ENCODE measurements at places on chromosomes 2 and 18.
A peak's percentile ranks its signal among the peaks of the same experiment; 100 is the strongest.

DNA sequence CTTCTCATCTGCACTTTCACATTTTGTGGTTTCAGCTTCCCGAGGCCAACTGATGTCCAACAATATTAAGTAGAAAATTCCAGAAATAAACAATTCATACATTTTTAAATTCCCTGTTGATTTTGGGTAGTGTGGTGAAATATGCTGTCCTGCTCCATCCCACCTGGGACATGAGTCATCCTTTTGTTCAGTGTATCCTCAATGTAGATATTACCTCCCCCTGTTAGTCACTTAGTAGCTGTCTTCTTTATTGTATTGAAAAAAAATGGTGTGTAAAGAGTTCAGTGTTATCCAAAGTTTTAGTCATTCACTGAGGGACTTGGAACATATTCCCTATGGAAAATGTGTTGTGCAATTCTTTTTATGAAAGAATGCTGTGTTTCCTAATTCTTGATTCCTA lies 348.1 kb downstream of the SOCS6 start:
- no peak for DNase-seq

DNA sequence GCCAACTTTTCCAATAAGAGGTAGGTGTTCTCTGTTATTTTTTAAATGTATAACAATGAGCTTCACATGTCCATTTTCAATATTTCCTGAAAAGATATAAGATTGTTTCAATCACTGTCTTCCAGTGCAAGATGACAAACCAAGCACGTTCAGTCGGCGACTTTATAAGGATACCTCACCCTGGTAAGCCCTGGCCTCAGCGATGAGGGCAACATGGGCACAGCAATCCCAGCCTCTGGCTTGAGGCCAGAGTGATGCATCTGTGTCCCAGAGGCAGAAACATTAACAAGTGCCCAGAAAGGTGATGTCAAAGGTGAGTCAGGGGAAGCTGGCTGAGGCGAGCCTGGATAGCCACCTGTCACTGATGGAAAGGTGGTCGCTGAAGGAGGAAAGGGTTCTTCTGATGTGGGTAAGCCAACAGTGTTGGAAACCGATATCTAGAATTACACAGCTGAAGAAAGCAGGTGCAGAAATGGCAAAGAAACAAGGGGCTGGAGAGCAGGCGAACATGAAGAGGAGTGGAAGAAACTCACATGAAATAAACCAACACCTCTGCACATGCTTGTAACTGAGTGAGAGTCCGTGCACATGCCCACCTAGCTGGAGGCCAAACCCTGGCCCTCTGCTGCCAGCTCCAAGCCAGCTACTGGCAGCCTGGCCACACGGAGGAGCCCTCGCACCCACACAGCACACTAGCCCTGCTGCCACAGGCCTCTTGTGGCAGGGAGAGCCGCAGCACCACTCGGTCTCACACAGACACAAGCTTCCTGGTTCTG lies 65.5 kb downstream of the FBXO15 start:
- DNase-seq, result peak; percentile 51

DNA sequence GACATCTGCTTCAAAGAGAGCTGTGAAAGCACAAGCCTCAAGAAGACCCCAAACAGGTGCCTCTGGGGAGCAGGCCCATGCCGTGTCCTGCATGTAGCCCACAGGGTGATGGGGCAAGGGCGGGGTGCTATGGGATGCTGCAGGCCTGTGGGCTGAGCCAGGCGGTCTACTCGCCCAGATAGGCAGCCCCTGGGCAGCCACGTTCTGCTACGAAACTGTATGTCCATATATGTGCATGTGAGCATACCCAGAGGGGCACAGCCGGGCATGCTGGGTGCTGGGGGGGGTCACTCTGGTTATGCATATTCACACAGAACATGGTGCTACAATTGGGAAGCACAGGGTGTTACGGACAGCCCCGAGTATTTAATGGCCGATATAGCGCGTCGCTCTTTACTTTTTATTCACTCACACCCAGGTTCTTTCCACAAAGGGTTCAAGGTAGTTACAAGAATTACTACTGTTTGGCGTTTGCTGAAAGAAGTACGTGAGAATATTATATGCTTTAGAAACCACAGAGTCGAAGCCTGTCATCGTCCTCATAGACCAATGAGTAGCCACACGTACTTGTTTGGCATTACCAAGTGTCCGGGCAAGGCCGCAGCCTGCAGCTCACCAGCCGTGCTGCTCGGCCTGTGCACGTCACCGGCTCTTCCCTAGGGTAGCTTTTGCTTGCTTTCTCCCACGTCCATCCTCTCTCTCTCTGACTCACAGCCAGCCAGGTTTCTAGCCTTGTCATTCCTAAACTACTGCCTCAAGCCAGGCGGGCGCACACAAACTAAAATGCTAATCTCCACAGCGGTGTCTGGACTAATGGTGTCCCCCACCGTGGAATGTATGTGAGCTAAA lies 14.4 kb downstream of the MTERF4 start:
- no peak for DNase-seq

DNA sequence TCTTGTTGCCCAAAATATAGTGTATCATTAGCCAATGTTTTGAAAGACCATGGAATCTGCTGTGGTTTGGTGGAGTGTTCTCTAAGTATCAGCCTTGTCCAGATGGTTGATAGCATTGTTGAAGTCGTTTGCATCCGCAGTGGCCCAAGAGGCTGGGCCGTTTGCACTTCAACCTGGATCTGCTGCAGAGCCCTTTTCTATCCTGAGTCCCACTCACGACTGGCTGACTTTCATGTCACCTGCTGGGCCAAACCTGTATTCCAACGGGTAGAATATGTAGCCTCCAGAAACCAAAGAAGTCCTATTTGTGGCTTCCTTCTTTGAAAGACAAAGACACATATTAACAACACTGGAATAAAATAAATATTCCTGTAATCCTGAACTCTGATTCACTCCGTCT lies 1154.1 kb downstream of the RPIA start:
- DNase-seq, result no peak

DNA sequence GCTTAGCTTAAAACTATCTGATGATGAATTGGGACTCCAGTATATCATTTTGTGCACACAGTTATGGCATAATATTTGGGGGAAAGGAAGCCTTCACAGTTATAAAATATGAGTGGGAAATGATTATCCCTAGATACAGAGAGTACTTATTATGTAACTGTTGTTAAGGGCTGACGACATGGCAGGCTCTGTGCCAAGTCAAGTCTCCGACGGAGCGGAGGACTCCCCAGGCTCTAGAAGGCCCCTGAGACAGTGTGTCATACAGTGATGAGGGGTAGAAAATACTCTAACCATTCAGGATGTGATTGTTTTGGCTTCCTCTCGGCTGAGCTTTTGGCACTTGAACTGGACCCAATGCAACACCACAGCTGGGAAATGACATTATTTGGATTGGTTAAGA lies 211.8 kb downstream of the SLC8A1 start:
- no peak for DNase-seq

- no peak for DNase-seq
Observed at GRCh38 chr2:55805686-55806085, 112.0 kb upstream of the PNPT1 start.

GRCh38 chr2:41521211-41521610 lies 526.6 kb upstream of the PKDCC start:
- DNase-seq, result no peak

GRCh38 chr18:21575656-21576055 lies 24.8 kb downstream of the ESCO1 start:
- no peak for DNase-seq

GRCh38 chr2:195651046-195651445 lies 6.0 kb upstream of the SLC39A10 start:
- no peak for DNase-seq

DNA sequence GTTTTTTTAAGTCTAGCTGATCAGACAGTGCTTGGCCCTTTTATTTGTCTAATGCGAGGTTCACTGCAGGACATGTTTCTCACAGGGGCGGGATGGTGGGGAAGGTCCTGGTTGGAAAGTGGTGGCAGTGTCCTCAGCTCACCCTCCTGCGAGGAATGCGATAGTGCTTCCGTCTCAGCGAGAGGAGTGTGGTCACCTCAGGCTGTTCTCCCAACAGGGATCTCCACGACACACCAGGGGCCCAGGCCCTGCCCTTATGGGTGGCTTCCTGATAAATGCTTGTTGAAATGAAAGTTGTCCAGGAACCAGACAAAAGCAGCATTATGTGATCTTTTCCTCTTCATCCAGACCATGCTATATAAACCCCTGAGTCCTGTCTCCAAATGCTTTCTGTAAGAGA lies 70.1 kb downstream of the BOLA3 start:
- no peak for DNase-seq

- no peak for DNase-seq
Observed at GRCh38 chr2:38584881-38585280, 17.8 kb downstream of the HNRNPLL start.

GRCh38 chr2:60505240-60505879 lies 48.1 kb downstream of the BCL11A start:
- no peak for DNase-seq

DNA sequence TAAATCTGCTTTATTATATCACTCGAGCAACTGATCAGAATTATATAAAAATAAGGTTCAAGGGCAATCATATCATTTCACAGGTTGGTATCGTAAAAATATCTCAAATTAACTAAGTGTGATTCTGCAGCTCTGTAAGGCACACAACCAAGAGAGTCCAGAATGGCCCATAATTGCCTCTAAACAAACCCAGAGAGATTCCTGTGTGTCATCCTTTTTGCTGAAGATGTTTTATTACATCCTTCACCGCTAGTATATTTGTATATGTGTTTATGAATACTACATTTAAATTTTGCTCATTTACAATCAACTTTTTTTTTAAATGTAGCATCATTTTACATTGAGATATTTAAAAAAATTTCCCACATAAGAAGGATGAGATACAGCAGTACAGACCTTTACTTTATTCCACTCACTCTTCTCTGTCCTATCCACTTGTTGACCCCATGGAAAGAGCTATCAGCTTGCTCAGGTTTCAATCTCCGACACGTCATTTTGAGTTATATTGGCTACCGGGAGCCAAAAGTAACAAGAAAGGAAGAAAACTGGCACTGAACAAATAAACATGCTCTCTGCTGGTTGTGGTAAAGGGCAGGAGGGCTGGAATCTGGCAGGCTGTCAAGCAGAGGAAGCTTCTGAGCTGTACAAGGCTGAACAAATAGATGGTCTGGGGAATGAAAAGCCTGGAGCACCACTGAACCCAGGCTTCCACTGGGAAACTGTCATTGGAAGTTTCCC lies 23.1 kb downstream of the PLA2R1 start:
- DNase-seq, result no peak

DNA sequence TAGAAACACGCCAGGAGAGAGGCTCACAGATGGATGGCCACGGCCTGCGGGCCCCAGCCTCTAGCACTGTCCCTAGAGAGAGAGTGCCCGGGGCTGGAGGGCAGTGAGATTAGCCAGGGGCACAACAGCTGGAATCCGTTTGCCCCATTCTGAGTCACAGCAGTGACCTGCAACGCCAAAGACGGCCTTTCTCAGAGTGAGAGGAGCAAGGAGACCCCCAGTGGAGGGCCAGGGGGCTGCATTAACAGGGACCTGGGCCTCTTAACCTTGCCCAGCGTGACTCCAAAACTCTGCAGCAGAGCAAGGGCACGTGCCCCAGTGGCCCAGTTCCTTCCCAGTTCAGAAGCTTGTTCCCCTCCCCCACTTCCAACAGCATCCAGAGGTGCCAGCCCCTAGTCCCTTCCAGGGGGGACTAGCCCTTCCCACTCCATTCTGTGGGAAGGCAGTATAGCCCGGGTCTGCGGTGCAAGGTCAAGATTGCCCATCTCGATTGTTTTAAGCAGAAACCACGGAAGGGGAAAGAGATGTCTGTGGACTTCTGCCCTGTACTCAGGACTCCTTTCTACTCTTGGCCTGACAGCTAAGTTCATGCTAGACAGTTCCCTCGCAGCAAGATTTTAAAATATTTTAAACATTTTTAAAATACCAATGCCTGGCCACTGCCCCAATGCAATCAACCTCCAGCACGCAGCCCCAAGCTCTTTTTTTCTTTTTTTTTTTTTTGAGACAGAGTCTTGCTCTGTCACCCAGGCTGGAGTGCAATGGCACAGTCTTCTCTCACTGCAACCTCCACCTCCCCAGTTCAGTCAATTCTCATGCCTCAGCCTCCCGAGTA lies 50.9 kb upstream of the BIN1 start:
- DNase-seq, result no peak

DNA sequence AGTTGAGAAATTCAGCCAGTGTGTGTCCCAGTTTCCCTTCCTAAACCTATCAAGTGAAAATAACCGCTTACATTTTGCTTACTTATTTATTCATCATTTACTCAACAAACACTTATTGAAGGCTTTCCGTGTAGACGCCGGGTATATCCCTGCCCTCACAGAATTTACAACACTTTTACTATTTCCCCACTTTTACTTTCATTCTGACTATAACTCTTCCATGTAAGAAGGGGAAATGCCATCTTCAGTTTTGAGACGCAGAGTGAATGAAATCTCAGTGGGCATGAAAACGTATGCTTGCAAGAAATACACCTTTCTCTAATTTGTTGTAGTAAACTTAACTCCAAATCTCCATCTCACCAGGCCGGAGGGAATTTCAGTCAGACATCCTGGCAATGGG lies 251.0 kb upstream of the CHAC2 start:
- DNase-seq, result no peak

GRCh38 chr2:25539136-25539535 lies 134.2 kb downstream of the DTNB start:
- no peak for DNase-seq

- DNase-seq, result no peak
Observed at GRCh38 chr2:54207666-54208195, 48.3 kb downstream of the TSPYL6 start.

DNA sequence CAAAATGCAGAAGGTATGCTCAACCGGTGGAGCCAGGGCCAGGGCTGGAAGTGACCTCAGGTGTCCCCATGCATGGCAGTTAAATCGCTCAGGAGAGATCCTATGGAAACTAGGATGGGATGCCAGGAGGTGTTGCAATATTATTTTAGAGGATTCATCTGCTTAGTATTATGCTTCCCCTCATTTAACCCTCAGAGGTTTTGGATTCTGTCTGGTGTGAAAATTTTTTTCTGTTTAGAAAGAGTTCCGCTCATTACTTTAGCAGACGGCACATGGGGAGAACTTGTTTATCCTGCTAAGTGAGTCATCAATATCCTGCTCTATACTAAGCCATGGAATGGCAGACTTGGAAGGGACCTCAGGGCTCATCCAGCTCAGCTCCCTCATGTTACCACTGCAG lies 42.5 kb downstream of the TRIB2 start:
- no peak for DNase-seq

- DNase-seq, result no peak
Observed at GRCh38 chr2:237863102-237863511, 3.7 kb downstream of the RAMP1 start.

DNA sequence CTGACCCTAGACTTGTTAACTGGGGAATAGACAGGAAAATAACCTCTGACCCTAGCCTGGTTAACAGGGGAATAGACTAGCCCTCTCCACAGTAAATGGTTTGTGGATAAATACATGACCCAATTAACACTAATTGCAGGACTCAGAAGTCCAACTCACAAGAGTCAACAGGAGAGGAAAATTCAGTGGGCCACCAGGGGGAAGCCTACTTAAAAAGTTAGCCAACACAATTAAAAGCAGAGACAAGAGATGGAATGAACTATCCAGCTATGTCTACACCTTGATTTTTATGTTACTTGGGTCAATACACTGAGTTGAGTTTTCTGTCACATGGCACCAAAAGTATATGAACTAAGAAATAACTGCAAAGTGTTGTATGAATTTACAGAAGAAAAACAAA lies 158.8 kb upstream of the SLC39A10 start:
- DNase-seq, result peak; percentile 50

- no peak for DNase-seq
Observed at GRCh38 chr2:24929230-24929629, 9.2 kb upstream of the ADCY3 start.

- peak; percentile 84 for DNase-seq
Observed at GRCh38 chr2:224927646-224928173, 114.6 kb downstream of the DOCK10 start.

GRCh38 chr2:230170532-230170931 lies 49.3 kb downstream of the SP110 start:
- DNase-seq, result peak; percentile 26

Measured in naive thymus-derived CD4-positive, alpha-beta T cell (primary cell).